ENCODE measurements at places on chromosomes 3 and 15.

GRCh38 chr3:72086743-72087087 is 301.8 kb upstream of the PROK2 start:
- no peak for DNase-seq

DNA sequence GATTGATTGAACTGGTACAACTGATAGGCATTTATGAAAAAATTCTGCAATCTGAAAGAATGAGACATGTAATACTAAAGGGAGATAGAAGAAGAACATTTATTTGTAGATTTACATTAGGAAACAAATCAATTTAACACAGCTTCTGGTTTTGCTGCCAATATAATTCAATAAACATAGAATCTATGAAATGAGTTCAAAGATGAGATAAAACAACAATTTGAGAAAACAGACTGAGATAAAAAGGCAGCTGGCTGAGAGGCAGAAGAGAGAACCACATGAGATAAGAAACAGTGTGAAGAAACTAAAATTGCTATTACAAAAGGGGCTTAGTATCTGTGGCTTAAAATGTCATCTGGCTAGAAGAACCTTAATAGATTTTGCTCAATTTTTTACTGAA is 176.6 kb downstream of the PYDC2 start:
- no peak for DNase-seq

- DNase-seq, result no peak
Measured at GRCh38 chr15:89976246-89976600, 24.9 kb upstream of the ZNF710 start.

DNA sequence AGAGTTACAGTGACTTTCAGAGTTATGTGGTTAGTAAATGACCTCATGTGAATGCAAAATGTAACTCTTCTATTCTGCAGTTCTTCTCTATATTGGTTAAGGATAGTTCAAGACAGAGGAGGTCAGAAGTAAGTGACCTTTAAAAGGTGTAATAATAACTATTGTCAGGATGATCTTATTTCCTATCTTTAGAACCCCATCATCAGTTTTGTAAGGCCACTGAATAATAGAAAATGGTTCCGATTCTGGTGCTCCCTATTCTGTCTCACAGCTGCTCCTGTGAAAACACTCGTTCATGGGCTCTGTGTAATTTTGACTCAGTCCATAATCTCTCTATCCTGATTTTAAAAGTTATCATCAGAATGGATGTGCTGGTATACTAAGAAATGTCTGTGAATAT is 463.3 kb downstream of the LPP start:
- DNase-seq, result no peak

- no peak for DNase-seq
Measured at GRCh38 chr3:174613173-174613572, 246.0 kb upstream of the NAALADL2 start.

DNA sequence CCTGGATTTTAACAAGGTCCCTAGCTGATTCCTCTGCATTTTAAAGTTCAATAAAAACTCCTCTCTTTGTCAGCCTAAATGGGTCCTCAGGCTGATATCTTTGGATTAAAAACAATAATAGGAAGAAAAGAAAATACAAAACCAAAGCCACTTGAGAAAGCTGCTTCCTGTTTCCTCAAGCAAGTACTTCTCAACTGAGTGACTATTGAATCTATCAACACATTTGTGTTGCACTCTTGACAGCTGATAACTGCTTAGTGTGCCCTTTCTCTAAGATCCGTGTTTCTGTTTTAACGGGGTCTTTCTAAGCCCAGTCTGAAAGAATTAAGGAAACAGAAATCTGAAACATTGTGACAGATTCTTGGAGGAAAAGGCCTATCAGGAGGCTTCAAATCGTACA is 410.7 kb downstream of the GRM7 start:
- no peak for DNase-seq

DNA sequence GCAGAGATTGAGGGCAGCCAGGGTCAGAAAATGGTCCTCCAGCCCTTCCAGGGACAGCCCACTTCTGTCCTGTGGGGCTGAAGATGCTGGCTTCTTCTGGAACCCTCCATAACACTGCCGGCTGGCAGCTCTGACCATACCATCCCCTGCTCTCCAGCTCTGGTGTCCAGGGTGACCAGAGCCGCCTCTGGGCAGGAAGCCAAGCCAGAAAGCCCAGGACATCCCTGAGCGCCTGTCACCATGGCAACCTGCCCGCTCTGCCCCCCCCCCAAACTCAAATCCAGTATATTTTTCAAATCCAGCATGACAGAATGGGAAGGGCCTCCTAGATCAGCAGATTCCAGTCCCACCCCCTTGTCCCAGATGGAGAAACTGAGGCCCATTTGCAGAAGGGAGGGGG is 420 bp upstream of the TMIE start:
- DNase-seq, result no peak
